ENCODE measurements at places on chromosomes 1 and 21.

GRCh38 chr1:185291652-185292051 is 25.4 kb downstream of the IVNS1ABP start:
- DNase-seq: no peak

- DNase-seq: no peak
Observed at GRCh38 chr1:16438924-16439323, 1.6 kb upstream of the NECAP2 start.

DNA sequence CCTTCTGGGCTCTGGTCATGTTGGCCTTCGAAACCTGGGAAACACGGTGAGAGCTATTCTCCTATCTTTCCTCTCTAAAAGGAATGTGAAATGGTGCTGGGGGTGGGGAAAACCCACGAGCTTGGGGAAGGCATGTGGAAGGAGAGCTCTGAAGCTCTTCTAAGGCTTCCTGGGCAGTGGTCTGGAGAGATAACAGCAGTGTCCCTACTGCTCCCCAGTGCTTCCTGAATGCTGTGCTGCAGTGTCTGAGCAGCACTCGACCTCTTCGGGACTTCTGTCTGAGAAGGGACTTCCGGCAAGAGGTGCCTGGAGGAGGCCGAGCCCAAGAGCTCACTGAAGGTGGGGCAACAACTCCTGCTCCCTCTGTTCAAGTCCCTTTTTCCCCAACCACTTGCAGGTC is 2.8 kb downstream of the USP21 start:
- no peak for DNase-seq

- DNase-seq: no peak
Observed at GRCh38 chr21:42341776-42342542, 8.8 kb downstream of the TFF2 start.

GRCh38 chr1:151822404-151822803 is 9.2 kb downstream of the RORC start:
- no peak for DNase-seq

- no peak for DNase-seq
Observed at GRCh38 chr1:76303340-76303717, 228.8 kb downstream of the ST6GALNAC3 start.

- DNase-seq: no peak
Observed at GRCh38 chr1:239662950-239663349, 276.6 kb downstream of the CHRM3 start.

DNA sequence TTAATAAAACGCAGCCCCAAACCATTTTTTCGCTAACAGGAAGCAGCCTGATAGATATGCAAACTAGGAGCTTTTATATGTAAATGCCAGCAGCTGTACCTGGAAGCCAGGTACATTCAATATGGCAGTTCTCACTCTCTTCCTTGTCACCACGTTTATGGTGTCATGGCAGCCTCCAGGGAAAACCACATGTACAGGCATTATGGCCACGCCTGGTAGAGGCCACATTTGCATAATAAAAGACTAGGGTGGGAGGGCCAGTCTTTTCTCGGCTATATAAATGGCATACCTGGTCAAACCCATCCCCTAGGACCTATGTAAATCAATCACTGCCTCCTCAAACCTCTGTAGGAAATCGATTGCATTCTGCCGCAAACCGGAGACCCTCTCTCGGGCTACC is 247.5 kb downstream of the NEGR1 start:
- no peak for DNase-seq

DNA sequence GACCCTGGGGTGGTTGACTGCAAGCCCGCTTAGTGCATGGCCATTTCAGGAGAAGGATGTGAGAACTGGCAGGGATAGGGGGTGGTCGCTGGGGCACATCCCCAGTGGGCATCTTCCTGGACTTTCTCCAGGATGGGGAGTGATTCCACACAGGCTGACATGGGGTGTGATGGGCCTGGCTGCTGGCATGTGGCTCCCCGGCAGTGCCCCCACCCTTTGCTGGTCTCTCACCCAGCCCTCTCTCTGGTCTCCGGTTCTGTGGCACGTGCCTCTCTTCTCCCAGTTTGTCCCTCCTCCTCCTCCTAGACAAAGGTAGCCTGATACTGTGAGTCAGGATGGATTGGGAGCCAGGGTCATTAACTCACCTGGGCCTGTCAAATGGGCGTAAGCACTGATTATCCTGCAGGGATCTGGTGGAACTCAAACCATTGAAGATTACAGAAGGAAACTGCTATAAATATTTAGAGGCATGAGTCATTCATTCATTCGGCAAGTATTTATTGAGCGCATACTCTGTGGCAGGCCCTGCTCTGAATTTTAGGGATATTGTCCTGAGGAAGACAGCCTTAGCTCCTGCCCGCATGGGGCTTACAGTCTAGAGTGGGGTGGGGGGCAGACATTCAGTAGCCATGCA is 23.6 kb upstream of the EPS8L3 start:
- peak; percentile 49 for DNase-seq

DNA sequence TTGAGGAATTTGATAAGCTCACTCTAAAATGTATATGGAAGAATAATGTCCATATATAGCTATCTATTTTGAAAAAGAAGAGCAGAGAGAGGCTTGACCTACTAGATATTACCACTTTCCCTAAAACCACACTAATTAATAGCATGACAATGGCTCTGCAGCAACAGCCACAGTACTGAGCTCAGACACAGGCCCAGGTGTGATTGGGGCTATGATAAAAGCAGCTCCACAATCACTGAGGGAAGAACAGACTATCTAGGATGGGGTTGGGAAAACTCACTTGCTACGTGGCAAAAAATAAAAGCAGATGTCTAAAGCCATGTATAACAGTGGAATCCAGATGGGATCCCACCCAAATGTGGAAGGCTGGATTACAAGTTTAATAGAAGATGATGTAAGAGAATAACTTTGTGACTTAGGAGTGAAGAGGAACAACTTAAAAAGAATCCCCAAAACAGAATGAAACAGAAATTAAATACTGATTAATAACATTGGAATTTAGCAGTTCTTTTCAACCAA is 80.8 kb upstream of the RAB4A start:
- DNase-seq: peak; percentile 52

GRCh38 chr1:30879940-30880677 is 28.4 kb downstream of the SDC3 start:
- no peak for DNase-seq

- DNase-seq: no peak
Observed at GRCh38 chr21:45938453-45938755, 43.2 kb upstream of the COL6A1 start.

Data from fibroblast of skin of right biceps (primary cell).